HCT116 (cell line): ENCODE measurements at places on chromosomes 7 and 10.

DNA sequence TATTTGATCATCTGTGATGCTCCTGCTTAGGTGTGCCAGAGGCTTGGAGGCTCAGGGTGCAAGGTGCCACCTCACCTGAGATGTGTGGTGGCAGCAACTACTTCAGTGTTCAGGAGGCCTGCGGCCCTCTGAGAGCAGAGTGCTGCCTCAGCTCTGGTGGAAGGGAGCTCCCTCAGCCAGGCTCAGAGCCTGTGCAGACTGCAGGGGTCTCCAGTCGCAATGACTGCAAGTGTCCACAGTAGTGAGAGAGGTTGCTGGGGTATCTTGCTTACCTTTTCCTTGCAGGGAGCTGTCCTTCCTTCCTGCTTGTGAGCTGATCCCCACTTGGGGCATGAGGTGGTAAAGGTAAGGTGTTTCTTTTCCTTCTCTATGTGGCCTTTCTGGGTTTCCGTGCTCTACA is 131.0 kb upstream of the GAD2 start:
- no peak for DNase-seq

DNA sequence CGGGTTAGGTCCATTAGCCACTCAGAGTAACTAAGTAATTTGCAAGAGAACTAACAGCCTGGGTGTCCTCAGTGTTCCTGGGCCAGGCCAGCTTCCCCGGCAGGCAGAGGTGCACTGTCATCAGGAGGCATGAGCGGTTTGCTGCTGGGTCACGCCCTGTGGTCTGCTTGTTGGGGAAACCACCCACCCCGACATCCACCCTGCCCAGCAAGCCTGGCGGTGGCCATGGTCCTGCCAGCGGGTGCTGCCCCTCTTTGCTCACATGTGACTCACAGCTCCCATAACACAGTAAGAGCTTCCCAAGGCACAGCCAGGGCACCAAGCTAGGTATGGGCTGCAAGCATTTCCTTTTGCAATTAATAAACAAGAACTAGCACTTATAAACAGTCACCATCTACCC is 75.9 kb downstream of the RGS10 start:
- no peak for DNase-seq

DNA sequence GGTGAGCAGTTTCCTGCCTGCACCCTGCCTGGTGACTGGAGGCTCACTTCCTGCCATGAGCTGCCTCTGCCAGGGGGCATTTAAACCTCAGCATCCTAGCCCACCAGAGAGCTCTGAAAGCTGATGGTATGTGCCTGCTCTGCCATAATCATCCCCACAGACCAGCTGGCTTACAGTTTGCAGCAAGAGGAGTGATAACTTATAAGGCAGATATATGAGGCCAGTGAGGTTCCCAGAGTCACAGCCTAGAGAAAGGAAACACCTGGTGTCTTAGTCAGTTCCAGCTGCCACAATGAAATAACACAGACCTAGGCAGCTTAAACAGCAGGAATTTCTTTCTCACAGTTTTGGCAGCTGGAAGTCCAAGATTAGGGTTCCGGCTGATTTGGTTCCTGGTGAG is 232.0 kb downstream of the PAXIP1 start:
- DNase-seq, result no peak

- no peak for DNase-seq
Observed at GRCh38 chr7:64802699-64803098, 8.5 kb downstream of the ZNF138 start.

GRCh38 chr7:48540746-48541145 is 369.5 kb downstream of the ABCA13 start:
- no peak for DNase-seq

DNA sequence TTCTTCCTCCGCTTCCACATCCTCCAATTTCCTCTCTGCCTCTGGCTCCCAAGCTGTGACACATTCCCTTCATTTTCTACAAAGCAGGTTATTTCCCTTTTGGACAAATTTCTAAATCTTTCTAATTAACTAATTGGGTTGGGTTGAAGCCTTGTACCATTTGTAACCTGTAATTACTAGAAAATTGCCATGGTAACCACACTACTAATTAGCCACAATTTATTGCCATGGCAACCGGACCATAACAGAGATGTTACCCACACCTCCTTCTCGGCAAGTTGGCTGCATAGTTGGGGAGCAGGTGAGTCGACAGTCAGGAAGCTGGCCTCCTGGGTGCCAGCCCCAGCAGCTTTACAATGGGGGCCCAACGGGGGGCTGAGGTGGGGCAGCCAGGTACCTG is 61.6 kb downstream of the GOLGA7B start:
- DNase-seq, result no peak

DNA sequence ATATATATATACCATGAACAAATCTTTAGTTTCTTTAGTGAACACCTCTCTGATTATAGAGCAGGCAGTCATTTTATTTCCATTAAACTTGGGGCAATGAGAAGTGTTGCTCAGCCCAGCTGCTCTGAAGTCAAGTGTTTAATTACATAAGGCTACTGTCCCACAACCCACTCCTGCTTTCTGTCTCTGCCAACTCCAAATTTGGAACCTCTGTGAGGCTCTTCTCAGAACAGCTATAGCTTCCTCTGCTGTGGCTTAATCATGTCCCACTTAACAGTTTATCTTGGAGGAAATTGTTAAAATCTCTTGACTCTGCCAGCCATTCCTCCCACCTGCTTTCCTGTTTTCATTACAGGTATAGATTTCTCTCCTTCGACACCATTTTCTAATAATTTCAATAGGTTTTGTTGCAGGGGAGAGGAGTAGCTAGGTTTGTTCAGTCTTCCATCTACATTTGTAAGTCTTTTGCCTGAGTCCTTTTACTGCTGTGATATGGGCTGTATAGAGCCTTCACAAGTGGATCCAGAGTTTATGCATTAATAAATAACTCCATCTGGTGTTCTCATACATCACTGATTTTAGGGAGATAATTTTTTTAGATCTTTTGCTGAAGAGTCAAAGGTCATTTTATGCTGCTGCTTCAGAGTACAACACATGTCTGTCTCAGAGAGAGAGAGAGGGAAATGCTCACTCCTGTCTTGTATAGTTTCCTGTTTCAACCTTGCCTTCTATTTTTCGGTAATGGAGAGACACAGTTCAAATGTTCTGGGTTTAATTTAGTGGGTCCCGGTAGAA is 170.4 kb downstream of the WNT2 start:
- DNase-seq, result no peak

GRCh38 chr10:129521161-129522025 is 54.4 kb downstream of the MGMT start:
- no peak for DNase-seq

DNA sequence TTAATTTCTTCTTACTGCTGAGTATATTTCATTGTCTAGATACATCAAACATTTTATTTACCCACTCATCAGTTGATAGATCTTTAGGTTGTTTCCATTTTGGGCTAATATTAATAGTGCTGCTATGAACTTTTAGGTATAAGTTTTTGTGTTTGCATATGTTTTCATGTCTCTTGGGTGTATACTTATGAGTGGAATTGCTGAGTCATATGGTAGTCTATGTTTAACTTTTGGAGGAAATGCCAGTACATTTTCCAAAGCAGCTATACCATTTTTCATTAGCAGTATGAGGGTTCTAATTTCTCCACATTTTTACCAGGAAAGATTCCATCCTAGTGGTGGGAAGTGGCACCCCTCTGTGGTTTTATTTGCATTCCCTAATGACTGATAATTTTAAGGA is 101.1 kb downstream of the ANKRD30A start:
- DNase-seq, result no peak

GRCh38 chr10:36195364-36195763 is 553.3 kb upstream of the FZD8 start:
- no peak for DNase-seq

DNA sequence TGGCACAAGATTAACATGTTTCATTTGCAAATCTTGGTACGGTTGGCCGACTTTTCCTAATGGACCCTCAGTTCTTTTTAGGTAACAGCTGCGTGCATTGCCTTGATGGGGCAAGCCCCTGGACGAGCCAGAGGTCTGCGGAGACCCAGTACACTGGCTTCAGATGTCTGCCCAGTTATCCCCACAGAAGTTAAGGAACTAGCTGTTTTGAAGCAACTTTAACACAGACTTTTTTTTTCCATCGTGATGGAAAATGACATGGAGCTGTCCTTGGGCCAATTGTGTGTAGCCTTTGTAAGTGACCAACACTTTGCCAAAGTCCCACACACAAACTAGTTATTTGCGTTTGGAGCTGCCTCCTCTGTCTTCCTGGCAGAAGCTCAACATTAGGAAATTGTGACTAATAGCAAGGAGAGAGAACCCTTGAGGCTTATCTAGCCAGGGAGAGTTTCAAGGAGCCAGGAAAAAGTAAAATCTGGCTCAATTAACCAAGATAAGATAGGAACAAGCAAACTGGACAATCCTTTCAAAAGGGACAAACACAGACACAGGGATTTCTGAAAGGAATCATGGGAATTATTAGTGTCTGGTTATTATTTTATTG is 99.6 kb upstream of the BMPER start:
- DNase-seq, result no peak

DNA sequence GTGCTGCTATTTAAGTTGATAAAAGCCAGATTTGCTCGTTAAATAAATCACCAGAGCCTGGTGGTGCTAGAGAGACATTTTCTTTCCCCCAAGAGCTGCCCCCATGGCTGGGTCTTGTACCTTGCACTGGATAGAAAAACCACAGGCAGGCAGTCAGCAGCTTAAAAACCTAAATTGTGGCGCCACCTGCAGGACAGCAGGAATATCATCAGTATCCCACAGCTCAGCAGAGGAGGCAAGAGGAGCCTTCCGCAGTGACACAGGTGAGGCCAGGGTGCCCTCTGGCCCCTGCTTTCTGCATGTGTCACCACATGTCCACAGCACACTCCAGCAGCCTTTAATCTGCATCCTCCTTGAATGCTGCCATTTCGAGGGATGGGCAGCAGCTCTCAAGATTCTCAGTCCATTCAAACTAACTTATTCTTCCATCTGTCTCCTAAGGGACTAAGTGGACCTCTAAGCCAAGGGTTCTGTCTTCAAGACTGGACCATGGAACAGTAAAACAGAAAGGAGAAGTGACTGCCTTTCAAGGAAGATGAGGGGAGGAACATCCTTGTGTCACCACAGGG is 4.5 kb upstream of the PLXNA4 start:
- peak; percentile 62 for DNase-seq

DNA sequence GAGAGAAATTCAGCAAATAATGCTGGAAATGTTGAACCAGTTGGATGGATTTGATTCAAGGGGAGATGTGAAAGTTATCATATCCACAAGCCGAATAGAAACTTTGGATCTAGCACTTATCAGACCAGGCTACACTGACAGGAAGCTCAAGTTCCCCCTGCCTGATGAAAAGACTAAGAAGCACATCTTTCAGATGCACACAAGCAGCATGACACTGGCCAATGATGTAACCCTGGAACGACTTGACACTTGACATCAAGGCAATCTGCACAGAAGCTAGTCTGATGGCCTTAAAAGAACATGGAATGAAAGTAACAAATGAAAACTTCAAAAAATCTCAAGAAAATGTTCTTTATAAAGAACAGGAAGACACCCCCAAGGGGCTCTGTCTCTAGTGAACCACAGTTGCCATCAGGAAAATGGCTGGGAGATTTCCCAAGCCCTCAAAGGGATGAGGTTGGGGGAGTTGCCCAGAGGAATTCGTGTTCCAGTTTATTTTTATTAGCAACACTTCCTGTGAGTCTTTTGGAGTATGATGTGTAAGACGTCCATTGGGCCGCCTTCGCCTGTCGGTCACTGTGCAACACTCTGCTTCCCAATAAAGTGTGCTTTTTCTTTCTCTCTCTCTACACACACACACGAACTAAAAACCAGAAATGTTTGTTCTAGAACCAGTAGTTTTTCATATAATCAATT is 200.0 kb downstream of the HIBADH start:
- DNase-seq, result no peak

- DNase-seq, result no peak
Observed at GRCh38 chr10:25631471-25631870, 302.6 kb upstream of the MYO3A start.

- no peak for DNase-seq
Observed at GRCh38 chr7:141369422-141369821, 181.8 kb upstream of the AGK start.

- peak; percentile 63 for DNase-seq
Observed at GRCh38 chr7:51045319-51046102, 262.8 kb upstream of the GRB10 start.

DNA sequence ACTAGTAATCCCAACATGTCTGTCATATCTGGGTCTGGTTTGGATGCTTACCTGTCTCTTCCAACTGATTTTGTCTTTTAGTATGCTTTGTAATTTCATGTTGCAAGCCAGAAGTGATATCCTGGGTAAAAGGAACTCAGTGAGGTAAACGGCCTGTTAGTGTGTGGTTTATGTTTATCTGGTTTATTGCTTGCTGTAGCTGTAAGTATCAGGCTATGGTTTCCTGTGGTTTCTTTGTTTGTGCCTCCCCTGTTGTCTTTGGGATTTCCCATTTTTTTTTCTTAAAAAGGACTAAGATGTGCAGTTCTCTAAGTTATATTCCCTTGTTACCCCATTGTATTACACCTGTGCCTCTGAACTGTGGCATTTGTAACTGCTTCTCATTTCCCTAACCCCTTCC is 323.5 kb upstream of the POM121L12 start:
- DNase-seq, result no peak

DNA sequence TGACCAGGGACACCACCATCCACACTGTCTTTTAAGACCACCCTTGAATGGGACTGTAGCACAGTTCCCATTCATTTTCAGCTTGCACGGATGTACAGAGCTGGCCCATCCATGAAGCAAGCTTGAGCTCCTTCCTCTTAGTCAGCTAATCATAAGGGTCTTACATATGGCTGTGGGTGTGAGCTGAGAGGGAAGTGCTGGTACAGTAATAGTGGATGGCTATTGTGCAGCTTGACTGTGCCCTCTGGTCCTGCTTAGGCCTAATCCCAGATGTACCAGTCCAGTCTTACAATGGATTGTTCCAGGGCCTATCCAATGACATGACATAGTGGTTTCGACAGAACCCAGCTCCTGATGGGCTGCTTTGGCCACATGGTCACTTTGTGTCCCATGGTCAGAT is 96.9 kb upstream of the ZNF438 start:
- DNase-seq, result no peak

DNA sequence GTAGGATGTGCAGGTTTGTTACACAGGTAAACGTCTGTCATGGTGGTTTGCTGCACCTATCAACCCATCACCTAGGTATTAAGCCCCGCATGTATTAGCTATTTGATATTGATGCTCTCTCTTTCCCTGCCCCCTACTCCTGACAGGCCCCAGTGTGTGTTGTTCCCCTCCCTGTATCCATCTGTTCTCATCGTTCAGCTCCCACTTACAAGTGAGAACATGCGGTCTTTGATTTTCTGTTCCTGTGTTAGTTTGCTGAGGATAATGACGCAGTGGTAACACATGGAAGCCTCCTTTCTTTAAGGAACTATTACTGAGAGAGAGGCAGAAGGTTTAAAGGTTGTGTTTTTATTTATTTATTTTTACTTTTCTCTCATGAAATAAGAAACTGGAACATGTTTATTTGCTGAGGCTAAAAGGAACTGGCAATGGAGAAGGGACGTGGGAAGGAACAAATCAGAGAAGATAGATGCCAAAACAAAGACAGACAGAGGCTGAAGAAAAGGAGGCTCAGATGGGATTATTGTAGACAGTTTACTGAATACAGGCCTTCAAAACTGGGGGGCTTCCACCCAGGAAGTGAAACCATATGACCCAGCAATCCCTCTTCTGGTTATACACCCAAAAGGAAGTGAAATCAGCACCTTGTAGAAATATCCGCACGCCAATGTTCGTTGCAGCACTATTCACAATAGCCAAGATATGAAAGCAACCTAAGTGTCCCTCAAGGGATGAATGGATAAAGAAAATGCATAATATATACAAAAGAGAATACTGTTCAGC is 556.3 kb downstream of the GRM8 start:
- DNase-seq, result no peak

- no peak for DNase-seq
Observed at GRCh38 chr10:76644476-76644875, 993.1 kb downstream of the KCNMA1 start.
